ENCODE measurements at places on chromosomes 6 and 20.

- DNase-seq: no peak
Observed at GRCh38 chr6:168457653-168457934, 16.6 kb downstream of the SMOC2 start.

DNA sequence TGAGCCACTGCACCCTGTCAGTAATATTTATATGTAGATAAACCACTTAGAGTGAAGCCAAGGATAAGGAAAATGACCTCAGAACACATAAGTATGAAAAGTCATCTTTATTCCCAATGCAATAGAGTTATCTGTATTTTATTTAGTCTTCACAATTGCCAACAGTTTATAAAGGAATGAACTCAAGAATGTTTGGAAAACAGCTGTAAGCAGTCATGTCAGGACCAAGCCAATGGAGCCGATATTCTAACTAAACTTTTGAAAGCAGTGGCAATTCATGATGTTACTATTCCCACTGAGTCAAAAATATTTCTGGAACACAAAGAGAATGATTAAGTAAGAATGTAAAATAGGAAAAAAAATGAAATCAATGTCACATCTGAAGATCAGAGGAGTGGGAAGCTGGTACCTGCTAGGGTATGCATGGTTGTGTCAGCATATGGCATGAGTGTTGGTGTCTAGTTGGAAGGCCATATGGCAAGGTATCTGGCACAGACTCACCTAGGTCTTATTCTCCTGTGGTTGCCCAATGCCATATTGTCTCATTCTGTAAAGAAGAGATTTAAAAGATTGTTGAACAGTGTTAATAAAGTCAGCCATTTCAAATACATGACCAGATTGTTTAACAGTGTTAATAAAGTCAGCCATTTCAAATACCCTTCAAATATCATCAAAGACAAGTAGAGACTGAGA is 118.2 kb downstream of the ADAT2 start:
- DNase-seq: no peak

GRCh38 chr6:143485967-143486366 is 25.6 kb downstream of the FUCA2 start:
- DNase-seq: no peak

DNA sequence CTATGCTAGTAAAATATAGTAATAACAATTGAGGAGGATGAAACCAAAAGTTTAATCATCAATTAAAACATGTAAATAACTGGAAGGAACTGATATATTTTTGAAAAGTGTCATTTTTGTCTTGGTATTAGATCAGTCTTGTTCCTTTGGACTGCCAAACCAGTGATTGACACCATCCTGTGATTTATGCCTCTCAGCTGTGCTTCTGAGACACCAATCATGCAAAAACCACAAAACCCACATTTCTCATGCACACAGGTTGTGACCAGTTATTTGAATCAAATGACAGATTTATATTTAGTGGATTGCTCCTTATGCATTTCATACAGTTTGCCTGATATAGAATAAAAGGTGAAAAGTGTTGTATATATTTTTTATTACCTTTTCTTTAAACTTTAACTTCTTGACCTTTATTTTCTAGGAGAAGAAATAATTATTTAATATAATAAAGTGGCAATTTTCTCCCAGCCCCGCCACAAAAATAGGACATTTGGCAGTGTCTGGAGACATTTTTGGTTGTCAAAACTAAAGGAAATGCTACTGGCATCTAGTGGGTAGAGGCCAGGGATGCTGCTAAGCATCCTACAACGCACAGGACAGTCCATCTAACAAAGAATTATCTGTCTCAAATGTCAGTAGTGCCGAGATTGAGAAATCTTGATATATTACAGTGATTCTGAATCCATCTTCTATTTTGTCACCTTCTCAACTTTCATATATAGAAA is 383.6 kb downstream of the BCKDHB start:
- DNase-seq: no peak

- DNase-seq: no peak
Observed at GRCh38 chr6:118859517-118860064, 34.4 kb upstream of the ASF1A start.

DNA sequence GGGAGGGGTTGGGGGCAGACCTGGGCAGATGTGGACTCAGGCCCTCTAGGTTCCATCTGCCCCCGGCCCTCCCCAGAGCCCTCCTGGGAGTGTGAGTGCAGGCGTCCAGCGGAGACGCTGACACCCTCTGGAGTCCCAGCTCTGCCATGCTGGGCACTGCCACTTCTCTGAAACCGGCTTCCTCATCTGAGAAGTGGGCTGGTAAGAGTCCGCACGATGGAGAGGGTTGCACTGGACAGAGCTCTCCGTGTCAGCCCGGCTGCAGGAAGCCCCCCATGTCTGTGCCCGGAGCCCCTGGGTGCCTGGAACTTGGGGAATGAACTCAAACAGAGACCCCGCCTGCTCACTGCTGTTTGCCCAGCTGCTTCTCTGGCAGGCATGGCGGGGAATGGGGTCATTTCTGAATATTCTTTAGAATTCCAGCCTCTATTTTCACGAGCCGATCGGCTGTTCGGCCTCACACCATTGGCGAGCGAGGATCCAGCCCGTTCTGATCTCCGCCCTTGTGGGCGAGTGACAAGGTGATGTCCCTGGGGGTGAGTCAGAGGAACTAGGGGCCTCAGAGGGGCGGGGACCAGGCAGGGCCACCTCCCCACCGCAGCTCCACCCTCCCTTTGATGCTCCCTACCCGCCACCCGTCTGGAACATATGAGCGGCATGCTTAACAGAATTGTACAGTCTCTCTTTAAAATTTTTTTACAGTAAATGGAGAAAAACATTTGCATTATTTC is 47.8 kb upstream of the GATA5 start:
- peak; percentile 80 for DNase-seq

DNA sequence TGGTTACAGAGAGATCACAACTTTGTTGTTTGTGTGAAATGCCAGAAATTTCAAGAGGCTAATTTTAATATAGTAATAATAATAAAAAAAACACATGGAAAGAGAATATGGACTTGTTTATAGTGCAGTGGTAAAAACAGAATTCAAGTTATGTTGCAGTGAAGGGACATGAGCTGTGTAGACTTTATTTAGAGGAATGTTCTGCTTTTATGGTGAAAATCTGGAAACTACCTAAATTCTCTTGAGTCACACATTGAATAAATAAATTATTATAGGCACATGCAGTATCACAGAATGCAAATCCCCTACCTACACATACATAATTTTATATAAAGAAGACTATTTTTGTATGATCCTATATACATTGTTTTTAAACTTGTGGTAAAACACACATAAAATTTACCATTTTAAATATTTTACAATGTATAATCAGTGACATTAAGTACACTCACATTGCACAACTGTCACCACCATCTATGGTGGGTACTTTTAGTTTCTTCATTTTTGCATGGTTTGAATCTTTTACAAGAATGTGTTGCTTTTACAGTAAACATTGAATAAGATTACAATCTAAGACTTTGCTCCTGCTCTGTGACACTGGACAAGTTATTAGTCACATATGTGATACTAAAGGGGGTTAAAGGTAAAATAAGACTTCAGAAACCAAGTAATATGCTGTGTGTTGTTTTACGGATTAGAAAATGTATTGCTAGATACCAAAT is 107.4 kb downstream of the B3GAT2 start:
- no peak for DNase-seq

- DNase-seq: no peak
Observed at GRCh38 chr6:131183427-131184095, 48.3 kb downstream of the AKAP7 start.

GRCh38 chr20:46127396-46128010 is 9.4 kb downstream of the CD40 start:
- DNase-seq: no peak

DNA sequence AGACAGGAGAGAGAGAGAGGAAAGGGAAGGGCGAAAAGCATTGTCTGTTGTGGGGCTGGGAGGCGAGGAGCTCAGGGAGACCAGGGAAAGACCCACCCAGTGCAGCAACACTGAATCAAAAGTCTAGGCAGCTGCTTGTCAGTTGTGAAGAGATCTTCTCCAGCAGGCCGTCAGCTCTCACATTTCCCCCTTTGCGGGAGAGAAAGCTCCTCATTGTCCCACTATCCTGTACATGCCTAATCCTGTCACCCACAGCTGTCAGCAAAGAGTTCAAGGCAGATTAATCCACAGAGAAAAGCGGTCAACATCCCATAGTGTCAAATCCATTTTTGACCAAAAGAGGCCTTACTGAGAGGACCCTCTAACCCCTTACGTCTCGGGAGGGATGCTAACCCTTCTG is 27.3 kb downstream of the RNF182 start:
- DNase-seq: no peak
